Inflammatory macrophage treated with lipopolysaccharide for 1 hour (primary cell): ENCODE measurements at places on chromosomes 7 and 10.
A peak's percentile ranks its signal among the peaks of the same experiment; 100 is the strongest.

GRCh38 chr7:102319671-102320070 lies 33.0 kb downstream of the SH2B2 start:
- no peak for DNase-seq

- no peak for DNase-seq
Measured at GRCh38 chr10:31087011-31087410, 55.3 kb upstream of the ZNF438 start.

- DNase-seq, result no peak
Measured at GRCh38 chr10:21195252-21195651, 298.1 kb upstream of the NEBL start.

DNA sequence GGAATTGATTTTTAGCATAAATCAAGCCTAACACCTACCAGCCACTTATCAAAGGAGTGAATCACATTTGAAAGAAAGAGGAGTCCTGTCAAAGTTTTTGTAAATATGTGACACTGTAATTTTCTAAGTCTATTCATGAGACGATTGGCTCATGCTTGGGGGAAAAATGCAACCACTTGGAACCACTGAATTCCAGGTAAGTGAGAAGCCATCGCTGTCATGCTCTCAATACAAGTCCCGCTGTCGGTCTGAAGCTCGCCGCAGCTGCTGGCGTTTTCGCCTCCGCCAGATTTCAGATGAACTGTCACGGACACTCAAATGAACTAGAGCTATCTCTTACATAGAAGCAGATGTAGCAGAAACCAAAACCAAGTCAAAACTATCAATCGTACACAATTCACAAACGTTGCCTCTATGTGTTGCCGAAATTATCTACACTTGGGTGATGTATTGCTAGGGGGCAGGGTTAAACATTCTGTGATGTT lies 279.8 kb upstream of the FZD8 start:
- DNase-seq, result no peak

DNA sequence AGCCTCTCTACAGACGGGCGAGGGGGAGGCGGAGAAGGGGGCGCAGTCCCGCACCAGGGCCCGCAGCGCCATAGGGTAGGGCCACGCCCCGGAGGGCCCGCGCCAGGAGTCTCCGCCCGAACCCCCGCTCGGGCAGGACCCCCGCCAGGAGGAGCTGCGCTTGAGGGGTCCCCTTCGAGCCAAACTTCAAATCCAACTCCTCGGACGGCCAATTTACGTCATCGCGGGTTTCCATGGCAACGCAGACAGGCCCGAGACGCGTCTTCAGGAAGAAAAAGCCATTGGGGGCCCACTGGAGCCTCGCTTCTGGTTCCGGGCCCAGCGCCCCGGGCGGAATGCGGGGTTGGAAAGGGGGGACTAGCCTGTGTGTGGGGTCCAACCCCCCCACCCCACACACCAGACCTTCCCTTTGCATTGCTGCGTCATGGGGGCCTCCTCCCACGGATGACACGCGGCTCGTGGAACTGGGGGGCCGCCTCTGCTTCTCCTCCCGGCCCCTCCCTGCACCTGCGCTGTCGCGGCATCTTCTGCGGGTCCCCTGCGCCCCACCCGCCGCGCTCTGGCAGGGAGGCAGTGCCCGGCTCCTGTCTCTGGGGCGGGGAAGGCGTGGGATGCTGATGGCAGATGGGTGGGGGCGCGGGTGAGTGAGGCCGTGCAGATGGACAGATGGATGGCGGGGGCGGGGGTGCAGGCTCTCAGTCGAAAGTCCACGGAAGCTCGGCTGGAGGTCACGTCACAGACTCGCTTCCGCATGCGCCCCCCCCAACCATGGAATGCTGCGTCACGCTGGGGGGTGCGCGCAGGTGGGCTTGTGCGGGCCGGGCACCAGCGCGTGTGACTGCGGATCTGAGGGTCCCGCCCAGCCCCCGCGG lies 1.2 kb downstream of the CALY start:
- peak; percentile 52 for DNase-seq
